Esophagus (tissue), 2 donors: ENCODE measurements at places on chromosomes 13 and 19. TPM values are rescaled to one million over a fixed set of nuclear protein-coding genes. Genes with fewer than 3 reads are reported as not detected.

The TJP3 gene
- 118 TPM for polyA plus RNA-seq

The MEGF8 gene
- 8.6 TPM for polyA plus RNA-seq

The SULT2B1 gene
- polyA plus RNA-seq = 320 TPM

The APLP1 gene
- polyA plus RNA-seq = 1.4 TPM

The CGB7 gene
- 1.4 TPM for polyA plus RNA-seq

The ZNF66 gene
- 1.2 TPM for polyA plus RNA-seq

The WASF3 gene
- polyA plus RNA-seq = 1.4 TPM

The PGLYRP2 gene
- polyA plus RNA-seq = 0.02 TPM

The KLK12 gene
- polyA plus RNA-seq = 12.4 TPM

The KLHL1 gene
- not detected for polyA plus RNA-seq

The PODNL1 gene
- 5.3 TPM for polyA plus RNA-seq

The PPM1N gene
- polyA plus RNA-seq = 2.3 TPM

The KL gene
- polyA plus RNA-seq = 0.08 TPM

The MEIOSIN gene
- not detected for polyA plus RNA-seq

The UGGT2 gene
- polyA plus RNA-seq = 3.2 TPM

The RNF113B gene
- polyA plus RNA-seq = not detected

The BST2 gene
- 8.5 TPM for polyA plus RNA-seq

The SOHLH2 gene
- polyA plus RNA-seq = 0.12 TPM

The S1PR5 gene
- 9.4 TPM for polyA plus RNA-seq

The RUBCNL gene
- polyA plus RNA-seq = 0.28 TPM

The C19orf33 gene
- 826 TPM for polyA plus RNA-seq

The CCDC70 gene
- not detected for polyA plus RNA-seq

The ANKRD10 gene
- 19.7 TPM for polyA plus RNA-seq

The S1PR4 gene
- 1.5 TPM for polyA plus RNA-seq

The PRR12 gene
- polyA plus RNA-seq = 4.8 TPM

The TEX26 gene
- 0.45 TPM for polyA plus RNA-seq

The VSIG10L gene
- polyA plus RNA-seq = 227 TPM

The UBE2L5 gene
- polyA plus RNA-seq = 0.45 TPM

The ZNF844 gene
- polyA plus RNA-seq = 2.0 TPM

The SPRED3 gene
- polyA plus RNA-seq = 0.37 TPM

The SYNE4 gene
- 2.7 TPM for polyA plus RNA-seq

The ZNF682 gene
- 6.2 TPM for polyA plus RNA-seq

The ZNF99 gene
- not detected for polyA plus RNA-seq

The TICAM1 gene
- polyA plus RNA-seq = 40.8 TPM
